ENCODE measurements at places on chromosomes 2 and 18. TPM values are rescaled to one million over a fixed set of nuclear protein-coding genes. Genes with fewer than 3 reads are reported as not detected.

Gene AAK1
- 46.8 TPM for total RNA-seq

Gene MAPRE3
- total RNA-seq, result 15.6 TPM

DNA sequence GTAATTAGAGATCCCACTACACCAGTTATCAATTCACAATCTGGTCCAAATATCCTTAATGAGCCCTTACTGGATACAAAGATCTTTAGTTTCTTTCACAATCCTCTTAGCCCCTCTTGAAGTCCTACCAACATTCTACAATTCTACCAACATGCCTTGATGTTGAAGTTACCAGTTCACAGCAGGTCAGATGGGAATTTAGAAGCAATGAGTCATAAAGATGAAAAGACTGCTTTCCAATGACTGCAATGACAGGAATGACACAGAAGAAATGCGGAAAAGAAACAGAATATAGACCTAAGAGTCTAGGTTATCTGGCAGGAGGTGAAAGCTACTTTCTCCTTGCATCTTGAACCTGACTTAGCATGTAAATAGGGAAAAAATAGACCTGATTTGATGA is 24.5 kb downstream of the RTTN start:
- peak; percentile 47 for DNase-seq

DNA sequence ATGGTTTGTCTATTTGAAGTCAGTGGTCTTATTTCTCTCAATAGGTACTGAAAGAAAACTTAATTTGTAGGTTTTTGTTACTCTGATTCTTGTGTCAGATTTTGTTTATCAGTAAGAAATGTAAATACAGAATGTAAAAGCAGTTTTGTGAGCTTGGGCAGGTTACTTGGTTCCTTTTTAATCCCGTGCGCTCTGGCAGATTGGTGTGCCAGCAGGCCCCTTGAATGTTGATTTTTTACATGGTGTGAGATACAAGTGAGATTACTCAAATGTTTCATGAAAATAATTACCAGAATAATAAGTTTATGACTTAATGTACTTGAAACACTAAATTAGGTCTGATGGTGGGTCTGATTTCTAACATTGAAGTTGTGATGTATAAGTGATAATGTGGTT is 13.4 kb downstream of the HNRNPA3 start:
- no peak for DNase-seq

DNA sequence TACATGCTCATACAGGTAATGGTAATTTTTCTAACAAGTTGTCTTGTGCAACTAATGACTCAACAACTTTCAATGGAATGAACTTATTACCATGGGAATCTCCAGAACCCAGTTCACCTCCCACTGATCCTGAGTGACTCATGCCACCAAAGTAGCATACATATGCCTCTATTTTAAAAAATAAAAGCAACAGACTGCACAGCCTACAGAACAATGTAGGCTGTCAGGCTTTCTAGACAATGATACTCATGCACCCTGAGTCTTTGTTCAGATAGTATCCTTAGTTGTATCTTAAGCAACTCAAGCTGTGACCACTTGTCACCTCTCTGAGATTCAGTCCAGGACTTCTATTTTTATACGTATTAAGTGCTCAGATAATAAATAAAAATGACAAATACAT is 531.0 kb upstream of the SETBP1 start:
- peak; percentile 60 for DNase-seq

Data from PC-3 (cell line).